Activated CD4-positive, alpha-beta T cell treated with anti-CD3 and anti-CD28 coated beads for 4 hours (primary cell): ENCODE measurements at places on chromosomes 6 and 20.

- DNase-seq = no peak
These were observed 555.6 kb downstream of the KIF16B start for GRCh38 chr20:16017656-16018055.

DNA sequence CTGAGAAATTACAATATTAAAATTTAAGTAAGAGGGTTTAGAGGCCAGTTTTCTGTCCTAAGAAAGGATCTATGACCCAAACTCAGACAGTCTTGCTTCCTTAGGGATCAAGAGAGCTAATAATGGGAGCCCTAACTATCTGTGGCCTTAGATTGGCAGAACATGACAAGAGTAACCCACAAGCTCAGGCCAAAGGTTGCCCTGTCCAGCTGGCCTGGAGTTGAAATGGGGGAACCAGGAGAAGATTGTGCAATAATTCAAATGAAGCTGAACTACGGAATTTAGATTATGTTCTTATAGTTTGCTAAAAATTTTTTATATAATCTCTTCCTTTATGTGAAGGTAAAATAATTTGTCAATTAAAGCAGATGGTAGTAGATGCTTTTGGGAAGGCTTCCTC is 26.4 kb downstream of the LAMA4 start:
- DNase-seq = no peak

- no peak for DNase-seq
These were observed 25.7 kb downstream of the RAET1L start for GRCh38 chr6:149999636-150000035.

DNA sequence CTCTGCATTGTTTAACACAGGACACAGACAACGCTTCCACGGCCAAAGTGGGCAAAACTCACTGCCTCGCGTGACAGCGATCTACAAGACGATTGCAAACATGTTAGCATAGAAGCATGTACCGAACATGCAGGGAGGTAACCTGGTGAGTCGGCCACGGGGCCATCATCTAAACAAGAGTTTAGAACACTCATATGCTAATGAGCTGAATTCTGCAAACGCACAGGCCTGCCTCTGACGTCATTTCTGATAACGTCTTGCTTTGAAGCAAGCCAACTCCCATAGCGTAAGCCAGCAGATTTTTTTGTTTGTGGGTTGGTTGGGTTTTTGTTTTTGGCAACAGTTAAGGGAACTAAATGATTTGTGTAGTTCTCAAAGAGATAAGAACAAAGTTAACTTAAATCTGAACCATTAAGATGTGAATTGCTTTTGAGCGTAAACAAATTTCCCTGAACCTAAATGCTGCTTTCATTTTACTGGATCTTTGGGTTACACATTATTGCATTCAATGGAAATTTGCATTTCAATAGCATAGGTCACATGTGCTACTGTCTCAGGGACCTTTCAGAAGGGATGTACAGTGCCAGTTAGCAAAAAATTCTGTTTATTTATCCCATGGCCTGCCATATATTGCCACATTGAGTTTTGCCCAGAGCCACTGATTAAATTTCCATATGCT is 184.5 kb upstream of the PDE10A start:
- DNase-seq = no peak

- DNase-seq = no peak
These were observed 19.7 kb downstream of the RAD21L1 start for GRCh38 chr20:1245578-1245977.

DNA sequence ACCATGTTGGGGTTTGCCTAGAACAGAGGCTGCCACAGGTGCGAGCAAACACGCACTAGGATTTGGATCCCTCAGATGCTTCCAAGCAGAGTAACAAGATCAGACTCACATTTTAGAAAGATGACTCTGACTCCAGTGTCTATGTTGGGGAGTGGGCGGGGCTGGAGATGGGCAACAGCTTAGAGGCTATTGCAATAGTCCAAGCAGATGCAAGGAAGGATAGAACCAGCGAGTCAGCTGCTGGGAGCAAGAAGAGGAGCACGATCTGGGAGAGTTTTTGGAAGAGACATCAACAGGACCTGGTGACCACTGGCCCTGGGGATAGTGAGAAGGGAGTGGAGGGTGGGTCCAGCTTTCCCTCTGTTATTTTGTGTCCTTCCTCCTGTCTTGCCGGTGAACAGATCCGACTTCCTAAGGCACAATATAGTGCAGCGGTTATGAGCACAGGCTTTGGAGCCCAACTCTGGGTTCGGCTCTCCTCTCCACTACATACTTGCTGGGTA is 52.7 kb downstream of the FGD2 start:
- no peak for DNase-seq

- DNase-seq = no peak
These were observed 48.1 kb downstream of the PSMG4 start for GRCh38 chr6:3306848-3307247.

DNA sequence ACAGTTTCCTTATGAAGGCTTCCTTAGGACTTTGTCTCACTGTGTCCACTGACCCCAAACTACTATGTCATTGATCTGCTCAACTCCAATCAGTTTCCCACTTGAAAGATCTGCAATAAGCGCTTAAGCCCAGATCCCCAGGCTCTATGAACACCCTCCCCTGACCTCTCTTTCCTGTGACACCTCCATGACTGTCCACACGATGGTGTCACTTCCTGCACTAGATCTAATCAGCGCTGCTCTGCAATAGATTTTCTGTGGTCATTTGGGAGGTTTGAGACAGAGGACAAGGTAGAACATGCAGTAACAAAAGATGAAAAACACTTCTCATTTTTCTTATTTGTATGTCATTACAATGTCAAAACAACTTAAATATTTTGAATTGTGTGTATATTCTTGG is 304.6 kb upstream of the AGPAT4 start:
- DNase-seq = no peak
